ENCODE measurements at places on chromosomes 2 and 18.
A peak's percentile ranks its signal among the peaks of the same experiment; 100 is the strongest.

DNA sequence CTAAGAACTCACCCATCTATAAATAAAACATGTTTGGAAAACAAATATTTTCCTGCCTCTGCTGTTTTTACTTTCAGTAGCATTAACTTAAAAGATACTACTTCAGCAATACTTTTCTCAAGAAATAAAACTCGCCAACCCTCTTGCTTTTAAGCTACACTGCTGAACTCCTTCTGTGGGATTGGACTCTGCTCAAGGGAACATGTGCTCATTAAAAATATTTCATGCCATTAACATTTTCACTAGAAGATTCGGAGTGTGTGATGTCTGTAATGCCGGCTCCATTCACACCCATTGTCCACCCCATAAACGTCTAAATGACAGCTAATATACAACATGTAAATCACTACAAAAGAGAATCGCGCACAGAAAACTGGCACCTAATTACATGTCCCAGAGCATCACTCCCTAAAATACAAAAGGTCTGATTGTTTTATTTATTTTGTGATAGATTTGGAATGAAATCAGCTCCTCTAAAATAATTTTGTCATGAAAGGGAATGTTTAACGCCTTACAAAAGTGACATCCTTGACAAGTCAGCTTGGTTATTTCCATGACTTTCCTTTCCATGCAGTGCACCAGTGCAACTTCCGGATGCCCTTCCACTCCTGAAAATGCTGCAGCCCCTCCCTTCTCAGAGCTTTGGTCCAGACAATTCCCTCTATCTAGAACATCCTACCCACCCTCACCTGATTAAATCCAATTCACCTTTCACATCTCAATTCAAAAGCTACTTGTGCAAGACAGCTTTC, 73.1 kb downstream of the ANKRD44 start:
- no peak for DNase-seq

- DNase-seq, result no peak
These were observed 44.5 kb downstream of the ATP6V1C2 start for GRCh38 chr2:10765914-10766313.

GRCh38 chr18:38981389-38981788, 1415.8 kb upstream of the CELF4 start:
- no peak for DNase-seq

- no peak for DNase-seq
These were observed 40.5 kb upstream of the AP1S3 start for GRCh38 chr2:223877721-223878410.

DNA sequence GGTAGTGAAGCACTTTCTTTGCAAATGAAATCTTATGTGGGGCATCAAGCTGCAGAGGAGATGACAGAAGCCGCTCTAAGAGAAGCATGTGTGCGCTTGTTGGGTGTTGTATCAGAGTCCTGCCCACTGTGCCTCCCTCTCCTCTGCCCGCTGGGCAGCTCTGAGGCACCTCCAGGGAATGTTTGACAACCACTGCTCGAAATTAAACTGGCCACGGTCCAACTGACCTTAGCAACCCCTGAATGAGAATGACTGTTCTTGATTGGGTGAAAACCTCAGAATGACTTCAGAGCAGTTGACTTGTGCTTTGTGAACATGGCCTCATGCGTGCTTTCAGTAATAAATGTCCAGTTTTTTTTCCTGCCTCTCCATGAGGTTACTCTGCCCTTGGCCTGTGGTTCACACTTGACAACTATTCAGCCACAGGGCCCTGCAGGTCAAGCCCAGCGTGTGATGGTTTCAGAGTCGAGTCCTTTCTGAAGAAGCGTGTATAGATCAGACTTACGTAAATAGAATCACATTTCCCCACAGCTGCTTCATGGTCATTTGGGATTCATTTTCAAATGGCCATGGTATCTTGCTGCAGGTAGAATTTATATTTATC, 94.9 kb downstream of the SLC4A3 start:
- DNase-seq, result no peak

DNA sequence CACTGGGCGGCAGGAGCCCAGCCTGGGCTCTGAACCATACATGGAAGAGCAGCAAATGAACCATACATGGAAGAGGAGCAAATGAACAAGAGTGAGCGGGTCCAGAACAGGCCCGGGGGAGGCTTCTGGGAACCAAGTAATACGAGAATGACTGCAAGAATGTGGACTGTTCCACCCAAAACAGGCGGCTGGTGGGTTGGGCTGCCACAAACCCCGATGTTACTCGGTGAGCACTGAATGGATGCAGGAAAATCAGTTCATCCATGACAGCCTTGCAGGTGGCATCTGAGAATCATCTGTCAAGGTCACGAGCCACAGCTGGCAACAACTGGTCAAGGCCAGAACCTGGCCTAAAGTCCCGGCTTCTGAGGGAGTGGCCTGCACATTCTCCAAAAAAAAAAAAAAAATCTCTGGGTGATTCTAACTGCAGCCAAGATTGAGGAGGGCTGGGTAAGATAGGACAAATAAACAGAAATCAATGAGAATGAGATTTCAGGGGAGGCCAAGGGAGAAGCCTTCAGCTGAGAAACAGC, 106.1 kb downstream of the ZNF516 start:
- no peak for DNase-seq

- no peak for DNase-seq
These were observed 126.1 kb downstream of the CTNNA2 start for GRCh38 chr2:79638954-79639353.

DNA sequence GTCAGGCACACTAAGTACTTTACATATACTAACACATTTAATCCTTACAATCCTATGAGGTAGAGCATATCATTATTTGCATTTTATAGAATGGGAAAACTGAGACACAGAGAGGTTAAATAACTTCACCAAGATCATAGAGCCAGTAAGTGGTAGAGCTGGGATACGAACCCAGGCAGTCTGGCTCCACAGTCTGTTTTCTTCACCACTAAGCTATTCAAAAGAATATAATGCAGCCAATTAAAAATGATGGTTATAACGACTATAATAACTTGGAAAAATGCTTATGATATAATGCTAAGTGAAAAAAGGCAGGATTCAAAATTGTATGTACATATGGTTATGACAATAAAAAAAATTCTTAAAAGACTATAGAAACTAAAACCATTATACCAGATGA, 7.3 kb downstream of the THOC1 start:
- no peak for DNase-seq

DNA sequence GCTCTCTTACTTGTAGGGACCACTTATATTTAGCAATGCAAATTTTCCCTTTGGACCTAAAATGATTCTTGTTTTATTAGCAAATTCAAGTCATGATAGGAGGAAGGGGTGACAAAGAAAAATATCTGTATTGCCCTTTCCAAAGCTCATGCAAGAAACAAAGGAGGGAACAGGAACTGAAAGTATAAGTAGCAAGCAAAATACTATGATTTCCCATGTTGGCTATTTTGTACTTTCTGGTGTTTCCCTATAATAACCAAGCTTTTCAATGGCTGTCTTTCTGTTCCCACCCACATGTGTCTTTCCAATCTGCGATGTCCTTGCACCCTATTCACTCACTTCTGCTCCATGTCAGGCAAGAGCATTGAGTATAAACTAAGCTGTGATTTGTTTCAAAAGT, 279.7 kb downstream of the RNF144A start:
- DNase-seq, result no peak

DNA sequence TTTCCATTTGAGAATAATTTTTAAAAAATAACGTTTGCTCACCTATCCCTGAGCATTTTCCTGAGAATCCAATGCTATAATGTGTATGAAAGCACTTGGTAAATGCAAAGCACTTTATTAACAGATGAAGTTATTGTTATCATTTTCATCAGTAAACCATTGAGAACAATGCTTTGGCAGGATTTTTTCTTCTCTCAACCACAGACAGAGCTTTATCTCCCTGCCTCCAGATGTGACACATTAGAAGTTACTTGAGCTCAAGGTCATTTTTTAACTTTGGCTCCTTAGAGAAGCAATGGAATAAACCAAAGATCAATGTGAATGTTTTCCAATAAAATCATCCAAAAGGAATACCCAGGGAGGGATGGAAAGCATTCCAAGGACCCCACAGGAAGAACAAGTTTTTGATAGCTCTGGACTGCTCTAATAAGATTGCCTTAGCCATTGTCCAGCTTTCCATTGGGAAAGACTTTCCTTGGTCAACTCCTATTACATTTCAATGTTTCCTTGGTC, 118.9 kb upstream of the NT5C1B start:
- DNase-seq, result no peak

DNA sequence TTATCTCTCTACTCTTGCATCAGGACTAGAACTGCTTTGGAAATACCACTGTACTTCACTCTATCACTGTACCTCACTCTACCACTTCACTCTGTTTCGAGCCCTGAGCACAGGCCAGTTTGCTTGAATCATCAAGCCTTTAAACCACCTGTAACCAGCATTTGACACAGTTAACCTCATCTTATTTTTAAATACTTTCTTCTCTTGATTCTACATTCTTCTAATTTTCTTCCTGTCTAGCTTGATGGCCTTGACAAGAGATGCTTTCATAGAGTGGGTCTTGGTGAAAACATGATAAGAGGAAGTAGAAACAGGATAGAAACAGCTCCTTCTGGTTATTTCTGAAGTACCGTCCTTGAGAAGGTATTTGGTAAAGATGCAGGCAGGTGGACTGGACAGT, 78.1 kb downstream of the SPIRE1 start:
- no peak for DNase-seq

- DNase-seq, result no peak
These were observed 312.2 kb upstream of the EPAS1 start for GRCh38 chr2:45984896-45985473.

DNA sequence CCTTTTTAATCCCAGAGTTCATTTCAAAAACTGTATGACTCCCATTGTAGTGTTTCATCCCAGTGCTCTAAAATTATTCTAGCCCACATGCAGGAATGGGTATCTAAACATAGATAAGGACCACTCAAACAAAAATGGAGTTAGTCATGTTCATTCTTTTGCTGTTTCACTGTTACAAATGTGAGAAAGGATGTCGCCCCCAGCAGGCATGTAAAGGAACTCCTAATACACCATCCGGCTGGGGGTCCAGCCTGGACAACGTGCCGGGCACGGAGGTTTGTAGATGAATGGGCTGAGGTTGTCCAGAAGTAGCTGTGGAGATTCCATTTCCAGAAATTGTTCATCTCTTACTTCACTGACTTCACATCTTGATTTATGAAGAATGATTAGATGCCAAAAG, 101.9 kb upstream of the RAB12 start:
- no peak for DNase-seq

GRCh38 chr2:233114421-233114861, 54.3 kb downstream of the INPP5D start:
- DNase-seq, result no peak

- no peak for DNase-seq
These were observed 29.9 kb downstream of the ROCK2 start for GRCh38 chr2:11314487-11314886.

DNA sequence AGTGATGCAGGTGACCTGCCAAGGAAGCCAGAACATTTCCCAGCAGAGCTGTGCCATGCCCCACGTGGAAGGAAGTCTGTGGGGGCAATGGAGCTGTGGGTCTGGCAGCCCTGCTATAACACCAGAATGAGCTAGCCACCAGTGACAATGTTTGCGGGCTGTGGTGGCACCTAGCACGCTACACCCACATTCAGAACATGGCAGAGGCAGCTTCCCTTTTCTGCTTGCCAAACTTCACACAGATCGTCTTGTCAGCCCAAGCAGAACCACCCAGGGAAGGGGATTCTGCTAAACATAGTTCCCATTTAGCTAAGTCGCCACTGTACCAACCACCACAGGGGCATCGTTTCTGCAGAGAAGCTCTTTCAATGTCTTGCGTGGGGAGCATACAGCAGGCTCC, 27.0 kb upstream of the CCDC93 start:
- no peak for DNase-seq

DNA sequence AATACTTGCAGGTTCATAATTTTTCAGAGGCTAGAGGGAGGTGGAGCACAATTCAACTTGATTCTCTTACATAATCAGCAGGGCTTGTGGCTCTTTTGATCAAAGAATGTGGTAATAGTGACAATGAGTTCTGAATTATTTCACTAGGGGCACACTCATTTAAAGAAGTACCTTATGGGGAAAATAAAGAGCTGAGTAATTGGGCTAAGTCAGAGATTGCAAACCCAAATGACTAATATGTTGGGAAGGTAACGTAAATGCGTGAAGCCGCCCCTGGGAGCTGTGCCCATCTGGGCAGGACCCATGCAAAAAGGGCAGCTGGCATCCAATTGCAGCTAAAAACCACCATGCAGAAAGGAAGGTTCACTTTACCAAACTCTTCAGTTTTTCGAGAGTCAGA, 35.3 kb downstream of the NCKAP5 start:
- no peak for DNase-seq

- DNase-seq, result no peak
These were observed 75.2 kb upstream of the CD28 start for GRCh38 chr2:203631068-203631757.

- DNase-seq, result no peak
These were observed 57.1 kb upstream of the RALBP1 start for GRCh38 chr18:9418047-9418690.

DNA sequence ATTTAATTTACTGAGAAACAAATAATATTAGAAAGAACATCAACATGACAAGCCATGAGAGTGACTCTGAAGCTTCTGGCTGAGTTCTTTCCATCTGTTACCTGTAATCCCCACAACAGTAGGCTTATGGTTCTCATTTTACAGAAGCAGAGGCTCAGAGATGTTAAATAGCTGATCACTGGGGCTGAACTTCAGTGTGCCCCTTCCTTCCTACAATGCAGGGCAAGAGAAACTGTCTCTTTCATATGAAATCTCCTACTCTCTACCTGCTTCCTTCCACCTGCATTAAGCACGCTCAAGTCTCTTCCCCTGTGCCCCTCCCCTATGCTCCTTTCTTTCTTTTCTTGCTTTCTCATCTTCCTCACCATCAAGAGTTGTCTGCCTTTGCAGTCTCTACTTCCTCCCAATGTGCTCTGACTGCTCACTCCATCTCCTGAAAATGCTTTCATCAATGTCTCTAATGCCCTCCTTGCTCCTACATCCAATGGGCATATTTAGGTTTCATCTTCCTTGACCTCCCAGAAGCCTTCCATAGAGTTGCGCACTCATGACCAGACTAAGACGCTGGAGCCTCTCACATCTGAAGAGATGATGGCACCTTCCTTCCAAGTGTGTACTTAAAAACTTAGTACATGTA, 23.7 kb downstream of the APOB start:
- DNase-seq, result no peak

GRCh38 chr2:137910641-137911040, 53.6 kb upstream of the HNMT start:
- no peak for DNase-seq

GRCh38 chr2:14752295-14752694, 119.8 kb downstream of the LRATD1 start:
- no peak for DNase-seq

- DNase-seq, result no peak
These were observed 66.6 kb upstream of the ODC1 start for GRCh38 chr2:10514743-10515142.

GRCh38 chr2:58163913-58164312, 77.2 kb downstream of the FANCL start:
- DNase-seq, result no peak

DNA sequence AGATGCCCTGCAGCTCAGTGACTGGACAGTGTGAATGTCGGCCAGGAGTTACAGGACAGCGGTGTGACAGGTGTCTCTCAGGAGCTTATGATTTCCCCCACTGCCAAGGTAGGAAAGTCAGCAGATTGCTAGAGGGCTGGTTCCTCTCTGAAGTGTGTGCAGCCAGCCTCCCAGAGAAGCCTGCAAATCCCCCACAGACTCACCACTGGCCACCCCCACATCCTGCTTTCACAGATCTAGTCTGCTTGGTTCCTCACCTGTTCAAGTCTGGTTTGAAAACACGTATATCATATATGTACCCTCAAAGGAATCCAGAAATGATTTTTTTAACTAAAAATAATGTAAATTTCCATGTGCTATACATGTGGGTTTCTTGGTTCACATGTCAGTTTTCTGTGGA, 121.1 kb downstream of the LAMA3 start:
- peak; percentile 53 for DNase-seq
